Esophagus muscularis mucosa (tissue), 4 donors: ENCODE measurements at places on chromosomes 7 and 10. TPM values are rescaled to one million over a fixed set of nuclear protein-coding genes. Genes with fewer than 3 reads are reported as not detected.

Gene ERVW-1
- total RNA-seq: not detected

GRCh38 chr7:66591799-66592596 is 36.7 kb upstream of the KCTD7 start:
- peak; percentile 97 for DNase-seq
- H3K4me3 ChIP-seq: peak overlapping the region; percentile 92
- peaks cover 48% of the 10 kb centered on the region for H3K4me1 ChIP-seq
- H3K36me3 ChIP-seq: no peaks in the 10 kb centered on the region

DNA sequence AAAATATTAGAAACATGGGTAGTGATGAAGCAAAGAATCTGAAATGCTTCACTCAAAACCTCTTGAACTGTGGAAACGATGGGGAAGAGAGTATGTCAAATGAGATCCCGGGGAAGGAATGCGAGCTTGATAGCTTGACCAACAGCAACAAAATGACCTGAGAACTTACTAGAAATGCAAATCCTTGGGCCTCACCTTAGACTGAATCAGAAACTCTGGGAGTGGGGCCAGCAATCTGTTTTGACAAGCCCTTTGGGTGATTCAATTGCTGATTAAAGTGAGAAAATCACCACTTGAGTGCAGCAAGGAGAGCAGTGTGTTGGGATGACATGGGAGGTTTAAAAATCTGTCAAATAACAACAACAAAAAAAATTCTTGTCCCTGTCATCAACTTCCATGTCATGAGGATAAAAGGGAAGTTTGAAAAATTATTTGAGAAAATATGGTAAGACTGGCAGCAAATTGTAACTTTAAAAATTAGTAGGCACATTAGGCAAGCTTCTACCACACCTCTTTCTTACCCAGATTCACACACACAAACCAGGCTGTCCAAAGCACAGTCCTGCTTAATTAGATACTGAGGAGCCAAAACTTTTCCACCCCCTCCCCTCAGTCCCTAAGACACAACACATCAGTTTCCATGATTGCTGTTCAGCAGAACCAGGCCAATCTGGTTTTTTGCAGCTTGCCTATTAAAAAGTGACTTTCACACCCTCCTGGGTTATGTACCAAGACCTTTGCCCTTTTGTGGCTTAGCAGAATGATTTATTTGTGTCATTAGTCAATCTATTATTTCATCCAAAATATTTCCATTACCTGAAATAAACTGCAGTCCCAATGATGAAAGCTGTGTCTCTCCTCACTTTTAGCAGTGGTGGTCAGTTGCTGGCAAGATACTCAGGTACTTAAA is 15.6 kb downstream of the CALCR start:
- H3K4me3 ChIP-seq: no peak overlapping the region
- H3K36me3 ChIP-seq: no peaks in the 10 kb centered on the region
- no peaks in the 10 kb centered on the region for H3K27me3 ChIP-seq
- H3K4me1 ChIP-seq: no peaks in the 10 kb centered on the region
- H3K27ac ChIP-seq: no peak overlapping the region

- H3K27me3 ChIP-seq: no peaks in the 10 kb centered on the region
- H3K4me3 ChIP-seq: no peak overlapping the region
- H3K27ac ChIP-seq: no peak overlapping the region
These were observed 213.1 kb downstream of the PCDH15 start for GRCh38 chr10:54587971-54588370.
